ENCODE measurements at places on chromosomes 11 and 22.

GRCh38 chr11:112828421-112828820 lies 132.8 kb upstream of the NCAM1 start:
- DNase-seq = no peak

DNA sequence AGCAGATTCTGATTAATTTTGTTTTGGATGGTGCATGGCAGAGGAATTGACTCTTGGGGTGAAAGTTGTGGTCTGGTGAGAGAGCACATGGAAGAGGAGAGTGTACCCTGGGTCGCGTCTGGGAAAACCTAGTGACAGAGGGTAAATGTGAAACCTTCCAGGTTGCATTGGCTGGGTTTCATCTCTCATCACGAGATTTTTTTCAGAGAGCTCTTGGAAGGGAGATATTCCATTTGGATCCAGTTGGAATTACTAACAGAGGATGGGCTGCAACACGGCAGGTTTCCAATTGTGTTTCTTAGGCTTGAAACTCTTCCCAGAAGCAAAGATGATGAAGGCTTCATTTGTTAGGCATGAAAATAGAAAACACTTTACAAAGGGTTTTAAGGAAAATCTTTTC lies 109.7 kb upstream of the MTMR2 start:
- DNase-seq = no peak

DNA sequence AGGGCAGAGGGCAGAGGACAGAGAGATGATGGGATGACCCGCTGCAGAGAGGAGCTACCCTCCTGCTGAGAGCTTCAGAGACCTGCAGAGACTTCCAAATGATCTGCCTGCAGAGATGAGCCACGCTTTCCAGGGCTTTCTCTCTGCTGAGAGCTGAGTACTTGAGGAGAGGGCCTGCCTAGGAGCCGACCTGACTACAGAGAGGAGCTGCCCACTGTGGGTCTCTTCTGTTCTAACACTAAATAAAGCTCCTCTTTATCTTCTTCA lies 45.9 kb upstream of the SC5D start:
- no peak for DNase-seq

DNA sequence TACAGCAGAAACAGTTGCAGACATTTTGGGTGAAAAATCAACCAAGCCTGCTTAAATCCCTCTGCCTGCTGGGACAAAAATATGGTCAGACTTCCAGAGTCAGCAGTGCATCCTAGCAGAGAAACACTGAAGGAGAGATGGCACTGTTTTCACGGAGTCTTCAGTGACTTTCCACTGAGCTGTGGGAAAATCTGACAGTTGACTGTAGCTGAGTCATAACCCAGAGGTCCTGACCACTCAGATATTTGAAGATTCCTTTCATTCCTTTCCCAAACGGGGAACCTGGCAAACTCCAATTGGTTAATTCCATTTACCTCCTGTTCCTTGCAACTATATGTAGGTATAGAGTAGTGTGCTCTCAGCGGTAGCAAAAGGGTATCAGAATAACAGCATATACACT lies 20.9 kb upstream of the UPB1 start:
- no peak for DNase-seq

DNA sequence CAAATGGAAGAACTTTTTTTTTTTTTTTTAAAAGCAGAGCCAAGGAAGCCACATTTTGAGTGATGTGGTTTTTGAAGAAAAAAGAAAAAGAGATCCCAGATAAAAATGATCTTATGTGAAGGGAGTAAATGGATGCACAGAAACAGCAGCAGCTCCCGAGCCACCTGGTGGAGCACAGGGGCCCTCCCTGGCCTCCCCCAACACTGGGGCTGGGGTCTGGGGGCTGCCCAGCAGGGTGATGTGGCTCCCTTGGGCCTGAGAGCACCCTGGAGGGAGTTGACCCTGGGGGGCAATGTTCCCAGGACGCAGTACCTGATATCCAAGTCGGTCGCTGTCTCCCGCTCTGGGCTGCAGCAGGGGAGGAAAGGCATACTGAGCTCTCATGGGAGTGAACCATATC lies 26.5 kb upstream of the KCNJ11 start:
- DNase-seq = no peak

DNA sequence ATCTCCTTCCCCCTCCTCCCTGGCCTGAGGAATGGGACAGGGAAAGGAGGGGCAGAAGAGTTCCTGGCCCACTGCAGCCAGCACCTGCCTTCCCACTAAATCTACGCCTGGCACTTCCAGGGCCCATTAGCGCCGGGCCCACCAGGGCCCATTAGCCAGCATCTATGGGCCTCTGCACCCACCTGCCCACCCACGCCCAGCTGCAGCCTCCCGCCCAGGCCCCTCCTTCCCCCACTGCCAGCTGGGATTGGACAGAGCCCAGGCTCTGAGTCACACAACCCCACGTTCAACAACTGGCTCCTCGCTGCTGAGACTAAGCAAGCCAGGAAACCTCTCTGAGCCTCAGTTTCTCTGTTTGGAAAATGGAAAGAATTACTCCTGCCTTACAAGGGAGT lies 48.7 kb downstream of the CYTH4 start:
- DNase-seq = no peak

DNA sequence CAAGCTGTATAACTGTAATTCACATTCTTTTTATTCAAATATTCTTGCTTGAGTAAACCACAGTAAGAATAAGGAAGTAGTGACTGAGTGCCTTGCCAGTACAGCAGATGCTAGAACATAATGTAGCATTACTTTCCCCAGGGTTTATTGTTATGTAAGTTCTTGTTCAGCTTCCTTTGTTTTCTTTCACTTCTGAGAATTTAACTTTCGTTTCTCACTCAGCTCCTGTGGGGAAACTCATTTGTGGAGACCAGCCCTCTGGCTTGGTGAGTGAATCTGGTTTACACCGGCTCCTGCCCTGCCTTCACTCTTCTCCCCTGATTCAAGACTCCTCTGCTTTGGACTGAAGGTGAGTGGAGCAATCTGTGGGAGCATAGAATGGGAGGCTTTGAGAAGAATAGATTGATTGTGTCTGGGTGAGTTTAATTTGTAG lies at the start of gene TRIM22:
Gene TRIM22, plus strand, starts transcription at position 240 of the 433 bp plus-strand sequence. CDS start 6,443 bp downstream, outside the sequence.
- peak; percentile 24 for DNase-seq

DNA sequence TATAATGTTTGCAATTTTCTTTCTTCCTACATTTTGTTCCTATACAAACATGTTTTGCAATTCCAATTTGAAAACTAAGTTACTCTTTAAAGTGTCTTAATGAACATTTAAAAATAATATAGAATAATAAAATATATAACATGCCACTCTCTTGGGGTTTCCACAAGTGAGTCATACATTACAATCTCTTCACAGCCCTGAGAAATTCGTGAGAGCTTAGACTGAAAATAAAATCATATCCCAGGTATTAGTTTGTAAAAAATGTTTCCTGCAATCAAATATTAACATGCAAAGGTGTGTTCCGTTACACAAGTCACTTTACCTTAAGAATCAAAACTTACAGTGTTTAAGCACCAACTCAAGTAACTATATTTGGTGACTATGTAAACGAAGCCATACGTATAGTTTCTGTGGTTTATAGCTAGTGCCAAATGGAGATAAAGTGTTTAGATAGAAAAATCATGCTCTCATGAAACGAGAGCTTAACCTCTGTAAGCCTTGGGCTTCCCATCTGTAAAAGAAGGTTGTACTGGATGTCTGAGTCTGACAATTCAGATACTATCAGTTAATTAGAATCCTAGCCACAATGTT lies 253.6 kb upstream of the ANO3 start:
- DNase-seq = no peak

GRCh38 chr11:66069715-66070603 lies at the start of gene PACS1:
Gene PACS1 (plus strand): TSS chr11:66070272. CDS start chr11:66070487, 215 bp downstream.
- peak; percentile 71 for DNase-seq

DNA sequence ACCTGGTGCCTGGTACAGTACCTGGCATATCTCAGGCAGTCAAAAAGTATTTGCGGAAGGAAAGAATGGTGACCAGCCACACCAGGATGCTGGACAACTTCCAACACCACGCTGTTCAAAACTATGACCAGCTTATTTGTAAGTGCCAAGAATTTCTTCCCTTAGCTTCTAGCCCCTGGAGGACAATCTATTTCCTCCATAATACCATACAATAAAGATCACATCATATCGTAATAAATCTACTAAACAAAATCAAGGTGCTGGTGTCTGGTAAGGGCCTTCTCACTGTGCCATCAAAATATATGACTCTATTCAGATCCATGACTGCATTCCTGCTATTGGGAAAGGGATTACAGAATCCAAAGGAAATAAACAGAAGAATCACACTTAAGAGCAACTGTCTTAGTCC lies 51.5 kb downstream of the ALG9 start:
- no peak for DNase-seq

DNA sequence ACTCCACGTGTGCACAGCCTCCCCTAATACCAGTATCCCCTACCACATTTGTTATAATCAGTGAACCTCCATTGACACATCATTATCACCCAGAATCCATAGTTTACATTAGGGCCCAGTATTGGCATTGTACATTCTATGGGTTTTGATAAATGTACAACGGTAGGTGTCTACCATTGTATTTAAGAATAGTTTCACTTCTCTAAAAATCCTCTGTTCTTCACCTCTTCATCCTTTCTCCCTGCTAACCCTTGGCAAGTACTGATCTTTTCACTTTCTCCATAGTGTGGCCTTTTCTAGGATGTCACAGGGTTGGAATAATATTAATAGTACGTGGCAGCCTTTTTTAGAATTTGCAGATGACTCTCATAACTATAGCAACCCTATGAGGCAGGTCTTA lies 353.8 kb downstream of the DDX10 start:
- no peak for DNase-seq

GRCh38 chr11:132078264-132079076 lies 708.1 kb downstream of the NTM start:
- no peak for DNase-seq

GRCh38 chr11:90310210-90310609 lies 87.4 kb upstream of the CHORDC1 start:
- DNase-seq = no peak

GRCh38 chr22:40748388-40749355 lies 69.4 kb downstream of the MCHR1 start:
- DNase-seq = no peak

DNA sequence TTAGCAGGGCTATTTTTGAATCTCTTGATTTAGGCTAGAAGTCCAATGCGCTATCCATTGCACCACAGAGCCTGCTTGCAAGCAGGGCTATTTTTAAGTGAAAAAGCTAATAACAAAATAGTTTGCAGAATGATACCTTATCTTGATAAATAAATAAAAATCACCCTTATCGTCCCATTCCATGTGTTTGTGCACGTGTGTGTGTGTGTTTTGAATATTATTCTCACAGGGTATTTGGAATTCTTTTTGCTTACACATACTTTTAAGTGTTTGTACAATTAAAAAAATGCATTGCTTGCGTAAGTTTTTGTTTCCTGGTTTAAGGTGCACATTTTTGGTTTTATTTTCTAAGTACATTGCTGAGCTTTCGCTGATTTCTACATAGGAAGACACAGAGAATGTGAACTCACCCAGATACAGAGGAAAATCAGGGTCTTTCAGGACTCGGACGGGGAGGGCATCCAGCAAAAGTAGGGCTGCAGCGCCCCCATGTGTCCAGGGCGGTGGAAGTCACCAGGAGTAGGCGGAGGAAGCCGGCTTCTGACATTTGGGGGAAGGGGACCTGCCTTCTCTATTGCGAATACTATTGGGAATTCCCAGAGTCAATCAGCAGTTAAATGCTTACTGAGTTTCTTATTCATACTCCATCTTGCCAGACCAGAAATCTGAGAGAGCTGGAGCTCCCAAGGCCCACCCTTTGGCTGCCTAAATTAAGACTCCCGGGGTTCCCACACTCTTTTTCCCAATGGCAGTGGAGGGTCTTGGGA lies 27.3 kb downstream of the SLC1A2 start:
- DNase-seq = peak; percentile 88

- no peak for DNase-seq
Measured at GRCh38 chr22:39936523-39937145, 23.6 kb upstream of the TMA7B start.
